Karpas-422 (cell line): ENCODE measurements at places on chromosomes 7 and 10. TPM values are rescaled to one million over a fixed set of nuclear protein-coding genes. Genes with fewer than 3 reads are reported as not detected.

Gene EFCAB10
- total RNA-seq: not detected in 2 replicates

Gene NUDCD3
- total RNA-seq: 56.1 and 84.1 TPM in 2 replicates

Gene ANKRD2
- not detected in 2 replicates for total RNA-seq

Gene LRRC18
- 3.4 TPM in 1 of 2 replicates, not detected in the other for total RNA-seq

Gene OGDHL
- total RNA-seq: 0.75 and 1.8 TPM in 2 replicates

Gene FKBP6
- total RNA-seq: not detected in 2 replicates
